Motor neuron (in vitro differentiated cells): ENCODE measurements at places on chromosomes 5 and 9. TPM values are rescaled to one million over a fixed set of nuclear protein-coding genes. Genes with fewer than 3 reads are reported as not detected.

GRCh38 chr9:137303893-137304382, 1.9 kb upstream of the NRARP start:
- no peak for ATAC-seq

- ATAC-seq: no peak
Observed at GRCh38 chr9:136805207-136805740, 2.5 kb upstream of the RABL6 start.

Gene FAM221B
- total RNA-seq: 0.29 and 0.36 TPM in 2 replicates

Gene CCDC152
- 16.5 and 17.1 TPM in 2 replicates for total RNA-seq

Gene BASP1
- 228 and 308 TPM in 2 replicates for total RNA-seq

Gene ORM2
- not detected in 2 replicates for total RNA-seq

Gene RAB3C
- 40.5 and 42.0 TPM in 2 replicates for total RNA-seq

- no peak for ATAC-seq
Observed at GRCh38 chr5:136182618-136183017, 10.3 kb downstream of the SMIM32 start.

Gene OR13D1
- 0.31 and 0.33 TPM in 2 replicates for total RNA-seq

Gene DDX4
- total RNA-seq: not detected in 2 replicates

- ATAC-seq: peak; percentile 67
Observed at GRCh38 chr5:7794311-7794710, 56.6 kb downstream of the CFAP90 start.

Gene FYB1
- total RNA-seq: 9.5 and 10.3 TPM in 2 replicates

- no peak for ATAC-seq
Observed at GRCh38 chr5:105428451-105429380, 1866.1 kb upstream of the NUDT12 start.

Gene MIER3
- 20.2 and 24.1 TPM in 2 replicates for total RNA-seq

GRCh38 chr5:118015511-118015910, 972.8 kb downstream of the DTWD2 start:
- ATAC-seq: no peak

GRCh38 chr9:6549106-6549800, 96.3 kb downstream of the GLDC start:
- no peak for ATAC-seq

- no peak for ATAC-seq
Observed at GRCh38 chr9:85941622-85941940, 635 bp downstream of the NAA35 start.

DNA sequence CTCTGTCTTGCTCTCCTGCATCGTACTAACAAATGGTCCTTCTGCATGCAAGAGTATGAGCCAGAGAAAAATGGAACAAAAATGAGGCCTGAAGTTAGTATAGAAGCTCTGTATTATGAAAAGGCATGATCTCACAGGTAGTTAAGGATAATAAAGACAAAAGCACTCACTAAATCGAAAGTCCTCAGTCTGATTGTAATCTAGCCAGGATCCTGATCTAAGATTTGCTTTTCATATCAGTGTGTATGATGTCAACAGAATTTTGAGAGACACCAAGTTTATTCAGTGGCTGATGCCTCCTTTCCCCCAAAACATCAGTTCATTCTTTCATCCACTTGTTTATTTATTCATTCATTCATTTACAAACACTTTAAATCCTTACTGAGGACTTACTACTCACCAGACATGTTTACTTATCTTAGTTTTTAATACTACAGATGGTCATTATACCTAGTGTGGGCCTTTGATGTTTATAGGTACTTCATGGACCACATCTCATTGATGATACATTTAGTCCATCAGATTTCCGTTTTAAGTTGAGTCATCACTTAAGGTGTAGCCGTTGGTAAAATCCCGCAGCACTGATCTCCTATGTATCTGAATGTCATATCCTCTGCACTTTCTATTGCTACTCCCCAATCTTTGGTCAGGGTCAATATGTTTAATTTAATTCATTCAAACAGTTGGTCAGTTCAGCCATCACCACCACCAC, 105.2 kb upstream of the DHFR start:
- no peak for ATAC-seq

- ATAC-seq: no peak
Observed at GRCh38 chr5:126003309-126003708, 419.9 kb upstream of the GRAMD2B start.

DNA sequence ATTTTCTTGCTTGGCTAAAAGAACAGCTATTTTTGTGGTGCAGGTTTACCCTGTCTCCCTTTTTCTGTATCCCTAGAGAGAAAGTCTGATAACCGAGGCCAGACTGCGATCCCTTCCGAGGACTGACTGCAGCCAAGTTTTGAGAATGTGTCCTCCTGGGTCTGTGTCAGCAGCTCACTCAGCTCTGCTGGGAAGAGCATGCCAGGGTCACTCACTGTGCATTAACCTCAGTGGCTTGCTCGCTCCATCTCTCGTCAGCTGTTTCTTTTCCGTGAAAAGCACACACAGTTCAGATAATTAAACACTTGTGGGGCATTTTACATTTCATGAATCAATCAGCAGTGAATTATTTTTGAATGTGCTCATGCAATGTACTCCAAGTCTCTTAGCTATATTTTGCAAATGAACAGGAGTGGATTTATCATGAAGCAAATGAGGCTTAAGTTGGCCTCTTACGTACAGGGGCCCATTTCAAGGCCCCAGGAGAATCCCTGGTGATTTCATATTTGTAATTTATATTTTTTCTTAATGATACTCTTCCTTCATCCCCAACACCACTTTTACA, 252.1 kb downstream of the SMARCA2 start:
- ATAC-seq: peak; percentile 85

GRCh38 chr5:102596113-102596512, 97.3 kb upstream of the SLCO6A1 start:
- ATAC-seq: no peak

GRCh38 chr5:137815202-137815990, 52.3 kb upstream of the MYOT start:
- no peak for ATAC-seq

Gene OMD
- total RNA-seq: 16.3 and 16.9 TPM in 2 replicates

Gene FOXD4L4
- 1.6 TPM in 2 replicates for total RNA-seq

- peak; percentile 48 for ATAC-seq
Observed at GRCh38 chr9:1839909-1840308, 175.2 kb upstream of the SMARCA2 start.

Gene SLC27A6
- total RNA-seq: 0.29 and 0.36 TPM in 2 replicates

DNA sequence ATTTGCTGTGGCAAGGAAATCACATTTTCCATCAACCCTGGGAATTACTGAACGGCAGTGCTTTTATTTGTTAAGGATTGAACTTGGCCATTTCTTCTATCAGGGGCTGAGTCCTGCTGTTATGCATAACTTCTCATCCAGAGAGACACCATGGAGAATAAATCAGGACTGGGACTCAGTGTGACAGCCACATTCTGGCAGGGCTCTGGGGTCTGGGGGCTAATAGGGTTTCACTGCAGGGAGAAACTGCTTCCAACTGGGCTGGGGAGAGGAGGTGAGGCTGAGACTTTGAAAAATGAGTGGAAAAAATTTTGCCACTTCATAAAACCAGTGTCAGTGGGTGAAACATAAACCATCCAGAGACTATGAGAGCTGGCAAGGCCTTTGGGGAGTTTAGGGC, 95.7 kb upstream of the ALDH1B1 start:
- ATAC-seq: peak; percentile 33

Gene BNIP1
- total RNA-seq: 12.4 and 14.1 TPM in 2 replicates

Gene MAN1B1
- total RNA-seq: 45.4 and 47.5 TPM in 2 replicates

Gene SH3RF2
- total RNA-seq: 0.15 and 0.16 TPM in 2 replicates

DNA sequence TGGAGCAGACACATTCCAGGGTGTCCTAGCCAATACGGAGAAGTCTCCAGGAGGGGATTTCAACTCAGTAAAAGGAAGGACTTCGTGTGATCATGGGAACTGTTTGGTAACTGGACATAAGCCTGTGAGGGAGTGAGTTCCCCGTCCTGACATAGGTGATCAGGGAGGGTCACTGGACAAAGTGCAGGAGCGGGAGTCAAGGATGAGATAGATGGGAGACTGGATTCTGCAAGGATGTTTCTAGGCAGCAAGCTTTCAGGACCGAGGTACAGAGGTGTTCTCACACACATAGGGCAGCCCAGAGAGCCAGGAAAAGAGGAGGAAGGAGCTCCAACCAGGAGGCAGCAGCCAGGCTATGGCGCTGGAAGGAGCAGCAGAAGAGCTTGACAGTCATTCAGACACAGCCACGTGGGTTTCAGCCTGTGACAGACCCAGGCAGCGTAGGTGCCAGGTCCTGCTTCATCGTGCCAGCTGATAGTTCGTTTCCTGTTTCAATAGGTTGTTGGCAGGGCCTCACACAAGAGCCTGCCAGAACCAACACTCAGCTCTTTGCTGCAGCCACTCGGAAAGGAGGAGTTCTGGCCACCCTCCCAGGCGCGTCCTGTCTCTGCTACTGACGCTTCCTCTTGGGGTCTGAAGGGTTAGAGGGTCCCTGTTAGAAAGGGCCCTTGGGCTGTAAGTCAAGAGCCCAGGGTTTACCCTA, 84.1 kb downstream of the AMBP start:
- ATAC-seq: no peak

- ATAC-seq: no peak
Observed at GRCh38 chr5:143319437-143320227, 83.9 kb downstream of the NR3C1 start.

GRCh38 chr5:5985332-5985731, 393.0 kb downstream of the MED10 start:
- no peak for ATAC-seq

Gene PTGDS
- total RNA-seq: 1.8 and 2.0 TPM in 2 replicates

DNA sequence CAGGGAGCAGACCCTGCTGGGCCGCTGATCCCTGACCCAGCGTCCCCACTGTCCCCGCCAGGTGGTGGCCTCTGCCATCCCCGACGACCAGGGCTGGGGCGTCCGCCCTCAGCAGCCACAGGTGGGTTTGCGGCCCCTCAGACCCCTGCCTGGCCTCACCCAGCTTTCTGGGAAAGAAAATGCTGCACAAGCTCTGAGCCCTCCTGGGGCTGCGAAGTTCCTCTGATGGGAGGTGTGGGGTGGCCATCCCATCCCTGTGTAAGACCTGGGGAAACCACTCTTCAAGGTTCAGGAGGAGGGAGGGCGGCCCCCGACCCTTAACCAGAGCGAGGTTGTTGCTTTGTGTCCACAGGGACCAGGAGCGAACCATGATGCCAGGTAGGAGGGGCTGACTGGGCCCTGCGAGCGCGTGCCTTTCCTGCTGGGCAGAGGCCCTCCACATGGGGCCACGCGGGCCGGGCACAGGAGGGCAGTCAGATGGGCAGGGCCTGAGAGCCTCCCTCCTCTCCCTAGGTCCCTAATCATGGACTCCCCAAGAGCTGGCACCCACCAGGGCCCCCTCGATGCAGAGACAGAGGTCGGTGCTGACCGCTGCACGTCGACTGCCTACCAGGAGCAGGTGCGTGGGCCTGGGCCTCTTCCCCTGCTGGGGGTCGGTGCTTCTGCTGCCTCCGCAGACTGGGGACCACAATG, 7.7 kb downstream of the NOXA1 start:
- ATAC-seq: no peak

Gene IRX2
- 7.6 and 9.1 TPM in 2 replicates for total RNA-seq
